ENCODE measurements at places on chromosomes 13 and 19.

DNA sequence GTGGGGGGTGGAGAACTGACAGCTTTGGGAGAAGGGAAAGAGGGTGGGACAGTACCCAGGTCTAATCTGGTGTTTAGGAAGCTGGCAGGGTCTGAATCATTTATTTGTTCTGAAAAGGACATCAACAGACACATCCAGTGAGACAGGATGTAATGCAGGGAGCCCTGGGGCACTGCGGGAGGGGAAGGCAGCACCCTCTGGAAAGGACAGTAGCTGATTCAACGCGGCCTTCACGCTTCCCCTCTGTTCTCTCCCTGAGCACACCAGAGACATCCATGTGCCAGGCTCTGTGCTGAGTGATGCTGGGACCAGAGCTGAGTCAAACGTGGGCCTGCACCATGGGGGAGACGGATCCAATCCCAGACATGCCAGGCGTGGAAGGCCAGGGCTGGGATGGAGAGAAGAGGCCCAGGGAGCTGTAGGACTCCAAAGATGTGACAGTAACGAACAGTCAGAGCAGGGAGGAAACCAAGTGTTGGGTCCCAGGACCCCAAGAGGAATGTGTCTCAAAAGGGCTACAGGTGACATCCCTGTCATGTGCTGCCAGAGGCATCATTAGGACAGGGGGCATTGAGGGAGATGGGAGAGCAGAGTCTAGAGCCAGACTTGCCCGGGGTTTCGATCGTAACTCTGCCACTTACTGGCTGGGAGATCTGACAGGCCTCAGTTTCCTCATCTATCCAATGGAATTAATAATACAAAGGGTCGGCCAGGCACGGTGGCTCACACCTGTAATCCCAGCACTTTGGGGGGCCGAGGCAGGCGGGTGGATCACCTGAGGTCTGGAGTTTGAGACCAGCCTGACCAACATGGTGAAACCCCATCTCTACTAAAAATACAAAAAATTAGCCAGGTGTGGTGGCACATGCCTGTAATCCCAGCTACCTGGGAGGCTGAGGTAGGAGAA, 1.7 kb downstream of the ETFB start:
- DNase-seq, result no peak

DNA sequence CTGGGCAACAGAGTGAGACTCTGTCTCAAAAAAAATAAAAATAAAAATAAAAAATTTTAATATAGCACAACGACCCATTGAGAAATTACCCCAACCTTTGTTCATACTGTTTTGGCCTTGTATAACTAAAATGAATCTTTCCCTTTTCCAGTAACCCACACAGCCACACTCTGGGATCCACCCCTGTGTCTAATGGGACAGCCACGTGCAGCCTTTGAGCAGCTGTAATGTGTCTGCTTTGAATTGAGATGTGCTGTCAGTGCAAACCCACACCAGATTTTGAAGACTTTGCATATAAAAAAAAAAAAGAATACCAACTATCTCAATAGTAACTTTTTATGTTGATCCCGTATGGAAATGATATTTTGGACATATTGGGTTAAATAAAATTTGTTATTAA, 112.7 kb upstream of the UBL3 start:
- DNase-seq, result peak; percentile 68

- DNase-seq, result peak; percentile 94
Observed at GRCh38 chr13:96089749-96090239, at the start of gene HS6ST3. Gene HS6ST3, plus strand, starts transcription at chr13:96090107.

DNA sequence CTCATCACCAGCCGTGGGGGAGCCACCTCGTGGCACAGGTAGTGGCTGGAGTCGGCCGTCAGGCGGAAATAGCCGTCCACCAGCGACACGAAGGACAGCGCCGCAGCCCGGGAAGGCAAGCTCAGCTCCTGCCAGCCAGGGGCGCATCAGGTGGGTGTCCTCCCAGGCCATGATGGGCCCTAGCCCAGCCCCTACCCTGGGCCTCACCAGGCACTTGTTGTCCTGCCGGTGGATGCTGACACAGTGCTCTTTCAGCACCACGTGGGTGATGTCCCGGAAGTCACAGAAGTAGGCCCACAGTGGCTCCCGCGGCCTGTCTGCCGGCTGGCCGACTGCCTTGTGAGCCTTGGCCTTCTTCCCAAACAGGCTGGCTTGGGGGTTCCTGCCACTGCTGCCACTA, 15.7 kb downstream of the TYK2 start:
- DNase-seq, result no peak

- no peak for DNase-seq
Observed at GRCh38 chr13:20428666-20429644, 96.7 kb downstream of the CRYL1 start.

- DNase-seq, result no peak
Observed at GRCh38 chr19:3034656-3035541, 5.8 kb upstream of the TLE2 start.

GRCh38 chr13:24279327-24280110, 29.9 kb upstream of the C1QTNF9 start:
- DNase-seq, result no peak

- DNase-seq, result peak; percentile 48
Observed at GRCh38 chr13:32427852-32428580, at the start of gene N4BP2L1. Gene N4BP2L1, minus strand, starts transcription at chr13:32428130. Its CDS starts 48 bp downstream, at chr13:32428082.

DNA sequence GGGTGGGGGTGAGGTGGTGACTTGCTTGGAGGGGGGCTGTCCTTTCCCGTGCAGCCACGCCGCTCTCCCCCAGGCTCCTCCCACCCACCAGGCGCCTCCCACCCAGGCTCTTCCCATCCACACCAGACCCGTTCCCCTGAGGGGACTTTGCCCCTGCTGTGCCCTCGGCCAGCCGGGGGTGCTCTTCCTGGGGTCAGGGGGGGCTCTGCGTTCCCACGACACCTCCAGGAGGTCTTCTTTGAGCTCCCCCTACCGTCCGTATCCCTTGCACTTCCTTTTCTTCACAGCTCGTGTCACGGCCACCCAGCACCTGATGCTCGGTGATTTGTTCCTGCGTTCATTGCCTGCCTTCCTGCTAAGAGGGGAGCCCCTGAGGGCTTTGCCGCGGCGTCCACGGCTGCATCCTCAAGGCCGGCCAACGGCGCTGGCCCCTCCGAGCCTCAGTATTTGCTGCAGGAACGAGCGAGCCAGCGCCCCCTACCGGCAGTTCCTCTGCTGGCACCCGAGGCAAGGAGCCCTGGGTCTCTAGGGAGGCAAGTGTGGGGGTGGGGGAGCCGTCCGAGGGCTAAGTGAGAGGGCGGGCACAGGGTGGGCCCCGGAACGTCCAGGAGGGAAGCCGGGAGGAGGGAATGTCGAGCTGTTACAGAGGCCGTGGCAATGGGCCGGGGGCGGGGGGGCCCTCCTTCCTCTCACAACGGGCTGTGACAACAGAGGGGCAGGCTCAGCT, 11.8 kb downstream of the LRRC4B start:
- DNase-seq, result no peak

DNA sequence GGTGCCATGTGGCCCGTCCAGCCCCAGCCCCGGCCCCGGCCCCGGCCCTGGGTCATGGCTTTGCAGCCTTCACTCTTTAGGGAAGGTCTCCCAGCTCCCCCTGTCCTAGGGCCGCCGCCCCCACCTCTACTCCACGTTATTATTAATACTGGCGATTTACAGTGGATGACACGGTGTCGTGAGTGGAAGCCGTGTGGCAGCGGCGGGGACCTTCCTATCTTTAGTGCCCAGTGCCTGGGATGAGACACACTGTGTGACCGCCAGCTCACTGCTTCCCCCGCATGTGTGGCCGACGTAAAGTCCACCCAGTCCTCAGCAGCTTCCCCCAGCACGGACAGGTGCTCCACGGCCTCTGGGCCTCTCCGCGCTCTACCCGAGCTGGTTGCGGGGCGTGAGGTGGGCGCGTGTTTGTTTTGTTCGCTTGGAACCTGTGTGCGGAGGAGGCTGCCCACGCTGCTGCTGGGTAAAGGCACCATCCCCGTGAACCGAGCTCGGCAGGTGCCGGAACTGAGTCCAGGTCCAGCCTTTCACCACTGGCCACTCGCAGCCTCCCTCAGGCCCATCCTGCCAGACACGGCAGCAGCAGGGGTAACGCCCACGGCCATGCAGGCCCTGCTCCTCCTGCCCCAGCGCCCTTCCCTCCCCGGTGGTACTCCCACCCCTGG, 70.9 kb upstream of the MCF2L start:
- DNase-seq, result no peak

- DNase-seq, result no peak
Observed at GRCh38 chr19:11480715-11481533, at the start of gene ELAVL3. Gene ELAVL3, minus strand, starts transcription at chr19:11481046. Its CDS starts 438 bp downstream, at chr19:11480608.

DNA sequence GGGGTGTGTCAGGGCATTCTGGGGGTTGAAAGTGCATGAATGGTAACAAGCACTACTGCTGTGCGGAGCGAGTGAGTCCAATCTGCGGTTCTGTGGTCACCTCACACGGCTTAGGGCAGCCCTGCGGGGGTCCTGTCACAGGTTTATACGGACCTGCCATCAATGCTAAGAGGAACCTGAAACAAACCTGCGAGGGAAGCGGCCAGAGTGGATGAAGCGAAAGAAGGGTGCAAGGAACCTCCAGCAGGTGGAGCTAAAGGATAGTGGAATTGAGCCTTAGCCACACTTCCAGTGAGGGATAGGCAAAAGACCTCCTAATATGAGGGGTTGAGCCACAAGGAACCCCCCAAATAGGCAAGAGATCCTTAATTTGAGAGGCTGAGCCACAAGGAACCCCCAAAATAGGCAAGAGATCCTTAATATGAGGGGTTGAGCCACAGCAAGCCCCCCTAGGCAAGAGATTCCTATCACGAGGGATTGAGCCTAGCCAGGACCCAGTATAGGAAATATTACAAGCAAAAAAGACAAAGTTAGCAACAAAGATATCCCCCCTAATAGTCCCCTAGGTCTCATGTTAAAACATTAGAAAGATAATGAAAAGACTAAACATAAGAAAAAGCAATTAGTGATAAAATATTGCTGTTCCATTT, 6.3 kb upstream of the ZNF69 start:
- DNase-seq, result peak; percentile 80

GRCh38 chr19:50548191-50549058, 19.8 kb downstream of the LRRC4B start:
- no peak for DNase-seq

GRCh38 chr13:49828453-49828852, 36.0 kb upstream of the KPNA3 start:
- no peak for DNase-seq

DNA sequence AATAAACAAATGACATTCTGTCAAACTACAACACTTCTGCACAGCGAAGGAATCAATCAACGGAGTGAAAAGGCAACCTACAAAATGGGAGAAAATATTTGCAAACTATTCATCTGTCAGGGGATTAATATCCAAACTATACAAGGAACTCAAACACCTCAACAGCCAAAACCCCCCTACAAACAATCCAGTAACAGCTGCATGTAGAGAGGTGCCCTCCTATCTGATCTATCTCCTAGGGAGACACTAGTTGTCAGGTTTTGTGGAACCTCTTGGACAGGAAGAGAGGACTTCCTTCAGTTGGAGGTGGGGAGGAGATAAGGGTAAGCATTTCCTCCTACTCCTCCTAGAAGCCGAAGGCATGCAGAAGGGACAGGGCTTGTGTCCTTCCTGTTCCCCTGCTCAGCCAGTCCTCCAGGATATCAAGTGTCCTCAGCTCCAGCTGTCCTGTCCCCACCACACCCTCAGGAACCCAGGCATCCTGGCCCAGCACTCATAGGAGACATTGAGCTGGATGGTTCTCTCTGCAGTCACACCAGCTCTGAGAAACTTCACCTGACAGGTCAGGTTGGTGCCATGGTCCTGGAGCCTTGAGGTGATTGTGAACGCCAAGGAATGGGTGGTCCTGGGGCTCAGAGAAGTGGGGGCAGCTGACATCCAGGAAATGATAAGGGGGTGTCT, 9.8 kb upstream of the SIGLEC8 start:
- no peak for DNase-seq

DNA sequence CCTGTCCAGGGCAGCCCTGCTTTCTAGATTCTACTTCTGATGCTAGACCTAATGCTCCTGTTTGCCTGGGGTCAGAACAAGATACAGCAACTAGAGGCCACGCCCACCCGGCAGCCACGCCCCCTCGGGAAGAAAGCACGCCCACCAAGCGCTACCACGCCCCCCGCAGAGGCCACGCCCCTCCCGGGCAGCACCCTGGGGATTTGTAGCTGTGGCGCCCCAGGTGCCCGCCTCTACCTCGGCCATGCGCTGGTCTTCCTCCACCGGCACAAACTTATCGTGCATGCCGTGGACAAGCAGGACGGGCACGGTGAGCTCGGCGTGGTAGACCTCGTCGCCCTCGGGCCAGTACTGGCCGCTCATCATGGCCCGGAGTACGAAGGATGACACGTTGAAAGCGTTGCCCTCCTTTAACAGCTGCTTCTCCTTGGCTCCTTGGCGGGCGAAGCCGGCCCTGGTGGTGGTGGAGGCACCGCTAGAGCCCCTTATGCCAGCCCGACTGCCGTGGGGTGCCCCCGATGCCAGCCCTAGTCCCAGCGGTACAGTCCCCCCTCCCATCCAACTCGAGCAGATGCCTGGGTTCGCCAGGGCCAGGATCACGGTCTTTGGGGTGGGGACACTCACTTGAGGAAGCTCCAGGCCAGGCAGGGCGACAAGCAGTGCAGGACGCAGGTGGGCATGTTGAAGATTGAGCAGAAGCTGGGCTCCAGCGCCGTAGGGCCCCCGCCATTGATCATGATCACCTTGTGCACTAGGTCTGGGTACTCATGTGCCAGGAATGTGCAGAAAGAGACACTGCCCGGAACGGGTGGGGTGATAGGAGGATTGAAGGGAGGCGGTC, 9.0 kb downstream of the ABHD8 start:
- DNase-seq, result peak; percentile 48

GRCh38 chr19:16790051-16790450, 39.1 kb upstream of the SIN3B start:
- DNase-seq, result no peak

DNA sequence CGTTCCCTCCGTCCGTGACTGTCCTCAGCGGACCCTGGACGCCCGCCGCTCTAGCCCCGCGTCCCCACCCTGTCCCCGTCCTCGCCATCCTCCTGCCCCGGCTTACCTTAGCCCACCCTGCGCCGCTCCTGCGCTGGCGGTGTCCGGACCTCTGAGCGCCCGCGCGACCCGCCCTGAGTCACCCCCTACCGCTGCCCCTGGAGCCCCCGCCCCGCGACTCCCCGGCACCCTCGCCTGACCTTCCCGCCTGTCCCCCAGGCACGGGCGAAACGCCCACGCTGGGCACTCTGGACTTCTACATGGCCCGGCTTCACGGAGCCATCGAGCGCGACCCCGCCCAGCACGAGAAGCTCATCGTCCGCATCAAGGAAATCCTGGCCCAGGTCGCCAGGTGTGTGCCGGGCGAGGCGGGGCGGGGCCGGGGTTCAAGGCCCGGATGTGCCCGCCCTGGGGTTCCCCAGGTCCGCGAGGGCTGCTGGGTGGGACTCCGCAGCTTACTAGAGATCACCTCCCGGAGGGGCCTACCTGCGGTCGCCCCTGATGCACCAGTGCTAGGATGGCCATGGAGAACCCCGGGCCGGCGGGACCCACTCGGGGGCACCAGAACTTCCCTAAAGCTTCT, 5.1 kb downstream of the HMG20B start:
- DNase-seq, result no peak

DNA sequence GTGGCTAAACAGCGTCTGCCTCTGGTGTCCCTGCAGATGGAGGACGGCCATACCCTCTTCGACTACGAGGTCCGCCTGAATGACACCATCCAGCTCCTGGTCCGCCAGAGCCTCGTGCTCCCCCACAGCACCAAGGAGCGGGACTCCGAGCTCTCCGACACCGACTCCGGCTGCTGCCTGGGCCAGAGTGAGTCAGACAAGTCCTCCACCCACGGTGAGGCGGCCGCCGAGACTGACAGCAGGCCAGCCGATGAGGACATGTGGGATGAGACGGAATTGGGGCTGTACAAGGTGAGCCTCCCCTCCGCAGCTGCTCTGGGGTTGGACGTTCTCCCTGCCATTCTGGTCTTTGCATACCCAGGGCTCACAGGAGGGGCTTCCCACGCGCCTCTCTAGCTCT, 19.9 kb downstream of the UHRF1 start:
- DNase-seq, result no peak
